GM10248 (cell line): ENCODE measurements at places on chromosomes 4 and X.

GRCh38 chr4:111198446-111198845 lies 575.6 kb upstream of the PITX2 start:
- no peak for DNase-seq

DNA sequence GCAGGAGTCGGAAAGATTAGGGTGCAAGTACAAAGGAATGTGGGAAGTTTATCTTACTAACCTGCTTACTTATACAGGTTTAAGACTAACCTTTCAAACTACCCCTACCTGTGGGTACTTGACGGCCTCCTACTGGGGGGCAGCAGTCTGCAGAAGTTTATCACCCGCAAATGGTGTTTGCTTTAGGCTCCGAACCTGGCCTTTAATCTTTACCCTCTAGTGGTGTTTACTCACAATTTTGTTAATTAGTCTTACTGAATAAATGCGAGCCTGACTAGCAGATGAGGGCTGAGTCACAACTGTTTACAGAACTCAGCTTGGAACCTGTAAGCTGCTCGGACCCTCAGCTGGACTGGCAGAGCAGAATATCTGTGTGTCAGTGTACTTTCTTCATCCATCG lies 204.2 kb upstream of the GPRIN3 start:
- DNase-seq: no peak

- no peak for DNase-seq
Measured at GRCh38 chr4:159148441-159148840, 45.6 kb downstream of the RAPGEF2 start.

GRCh38 chrX:55907968-55908607 lies 190.5 kb downstream of the RRAGB start:
- peak; percentile 55 for DNase-seq

- DNase-seq: no peak
Measured at GRCh38 chr4:61994036-61994435, 793.9 kb downstream of the ADGRL3 start.

DNA sequence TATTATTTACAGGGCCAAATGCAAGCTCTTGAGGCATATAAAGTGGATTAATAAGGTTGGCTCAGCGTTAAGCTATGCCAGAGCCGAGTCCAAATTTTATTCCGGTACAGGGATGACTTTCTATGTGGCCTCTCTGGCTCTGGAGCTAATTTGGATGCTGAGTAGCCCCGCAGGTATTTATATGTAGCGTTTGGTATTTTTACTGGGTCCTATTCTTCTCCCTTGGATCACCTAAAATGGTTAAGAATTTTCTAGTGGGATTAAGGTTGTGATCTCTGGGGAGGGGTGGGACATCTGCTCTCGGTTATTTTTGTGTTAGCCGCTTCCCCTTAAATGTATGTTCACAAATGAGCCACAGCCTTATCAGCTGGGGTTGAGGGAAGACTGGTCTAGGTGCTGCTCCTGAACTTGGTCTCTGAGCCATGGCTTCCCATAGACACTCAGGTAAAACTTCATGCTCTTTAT lies 49.4 kb downstream of the FHL1 start:
- no peak for DNase-seq

DNA sequence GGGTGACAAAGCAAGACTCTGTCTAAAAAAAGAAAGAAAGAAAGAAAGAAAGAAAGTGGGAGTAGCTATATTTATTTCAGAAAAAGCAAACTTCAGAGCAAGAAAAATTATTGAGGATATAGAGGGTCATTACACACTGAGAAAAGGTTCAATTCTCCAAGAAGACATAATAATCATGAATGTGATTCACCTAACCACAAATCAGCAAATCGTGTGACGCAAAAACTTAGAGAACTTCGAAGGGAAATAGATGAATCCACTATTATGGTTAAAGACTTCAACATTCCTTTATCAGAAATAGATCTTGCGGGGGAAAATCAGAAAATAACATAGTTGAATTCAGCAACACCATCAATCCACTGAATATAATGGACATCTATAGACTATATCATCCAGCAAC lies 219.3 kb upstream of the LDB2 start:
- no peak for DNase-seq

GRCh38 chrX:13547671-13548070 lies 21.7 kb upstream of the EGFL6 start:
- no peak for DNase-seq

GRCh38 chr4:37685161-37685822 lies 884 bp downstream of the RELL1 start:
- no peak for DNase-seq

- no peak for DNase-seq
Measured at GRCh38 chr4:82528868-82529267, 32.9 kb downstream of the TMEM150C start.

- no peak for DNase-seq
Measured at GRCh38 chr4:15451866-15452765, 17.6 kb upstream of the CC2D2A start.

GRCh38 chr4:22707390-22707789 lies 14.7 kb downstream of the GBA3 start:
- DNase-seq: no peak

GRCh38 chrX:39941332-39941920 lies 156.3 kb downstream of the BCOR start:
- DNase-seq: no peak

GRCh38 chrX:38260231-38260630 lies 39.6 kb upstream of the SRPX start:
- DNase-seq: peak; percentile 39

DNA sequence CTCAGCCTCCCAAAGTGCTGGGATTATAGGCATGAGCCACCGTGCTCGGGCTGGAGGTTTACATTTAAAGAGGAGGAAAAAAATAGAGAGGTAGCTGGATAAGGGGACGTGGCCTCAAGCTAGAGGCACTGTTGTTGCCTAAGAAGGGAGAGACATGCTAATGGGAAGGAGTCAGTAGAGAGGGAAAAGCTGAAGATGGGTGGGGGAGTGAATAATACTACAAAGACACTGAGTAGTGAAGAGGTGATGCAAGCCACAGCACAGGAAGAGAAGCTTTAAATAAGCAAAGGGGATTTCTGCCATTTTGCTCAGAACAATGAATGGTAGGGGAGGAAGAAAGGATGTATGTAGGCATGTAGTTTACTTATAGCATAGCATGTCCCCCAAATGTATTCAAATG lies 11.5 kb upstream of the AP1S2 start:
- DNase-seq: no peak

GRCh38 chr4:66416425-66416824 lies 746.1 kb upstream of the EPHA5 start:
- no peak for DNase-seq

DNA sequence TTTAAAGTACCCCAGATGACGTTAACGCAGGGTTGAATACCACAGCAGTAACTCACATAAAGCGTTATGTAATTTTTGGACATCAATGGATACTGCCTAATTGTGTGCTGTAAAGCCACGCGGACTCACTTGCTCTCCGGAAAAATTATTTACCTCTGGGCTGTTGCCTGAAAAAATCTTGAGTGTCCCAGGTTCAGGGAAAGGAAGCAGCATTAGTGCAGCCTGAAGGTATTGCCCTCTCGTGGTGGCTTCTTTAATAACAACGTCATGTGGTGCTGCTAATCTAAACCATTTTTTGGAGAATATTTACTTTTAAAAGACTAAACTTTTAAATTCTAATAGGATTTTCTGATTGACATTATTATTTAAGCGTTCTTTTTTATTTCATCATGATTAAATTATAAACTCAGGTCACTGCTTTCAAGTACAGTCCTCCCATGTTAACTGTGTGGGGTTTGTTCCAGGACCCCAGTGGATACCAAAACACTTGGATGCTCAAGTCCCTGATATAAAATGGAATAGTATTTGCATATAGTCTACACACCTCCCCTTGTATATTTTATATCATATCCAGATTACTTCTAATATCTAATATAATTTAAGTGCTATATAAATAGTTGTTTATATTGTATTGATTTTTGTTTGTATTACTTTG lies 384.8 kb downstream of the FAM133A start:
- peak; percentile 4 for DNase-seq

DNA sequence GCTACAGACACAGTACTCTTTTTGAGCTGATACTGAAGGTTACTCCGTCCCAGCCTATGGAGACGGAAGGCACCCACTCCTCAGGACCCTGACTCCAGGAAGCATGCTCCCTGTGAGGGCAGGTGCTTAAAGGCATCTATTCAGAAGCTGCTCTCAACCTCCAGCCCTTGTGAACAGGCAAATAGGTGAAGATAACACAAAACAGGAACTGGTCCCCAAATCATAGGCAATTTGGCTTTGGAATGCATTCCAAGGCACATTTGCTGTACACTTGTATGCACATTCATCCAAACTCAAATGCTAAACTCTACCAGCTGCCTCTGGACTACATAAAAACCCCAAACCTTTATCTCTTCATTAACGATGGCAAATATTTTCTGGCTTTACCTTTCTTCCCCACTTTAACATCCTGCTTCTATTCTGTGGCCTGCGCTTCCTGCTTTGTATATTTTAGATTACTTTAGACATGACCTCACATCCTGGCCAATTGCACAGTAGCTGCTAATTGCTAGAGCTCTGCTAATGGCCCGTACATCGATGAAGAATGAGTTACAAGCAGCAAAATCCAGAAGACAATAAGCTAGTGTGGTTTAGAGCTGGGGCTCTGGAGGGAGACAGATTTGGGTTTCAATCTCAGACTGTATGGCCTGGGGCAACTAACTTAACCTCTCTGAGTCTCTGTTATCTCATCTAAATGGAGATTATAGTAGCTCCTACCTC lies 3.2 kb downstream of the SEL1L3 start:
- peak; percentile 52 for DNase-seq

GRCh38 chr4:48704091-48704802 lies 75.8 kb downstream of the FRYL start:
- no peak for DNase-seq

- DNase-seq: no peak
Measured at GRCh38 chrX:37676811-37677210, 8.8 kb upstream of the XK start.

- DNase-seq: no peak
Measured at GRCh38 chrX:38277136-38277535, 50.2 kb downstream of the RPGR start.

GRCh38 chrX:42366181-42366580 lies 411.8 kb downstream of the PPP1R2C start:
- no peak for DNase-seq

- DNase-seq: no peak
Measured at GRCh38 chr4:73676136-73676535, 55.9 kb upstream of the RASSF6 start.

DNA sequence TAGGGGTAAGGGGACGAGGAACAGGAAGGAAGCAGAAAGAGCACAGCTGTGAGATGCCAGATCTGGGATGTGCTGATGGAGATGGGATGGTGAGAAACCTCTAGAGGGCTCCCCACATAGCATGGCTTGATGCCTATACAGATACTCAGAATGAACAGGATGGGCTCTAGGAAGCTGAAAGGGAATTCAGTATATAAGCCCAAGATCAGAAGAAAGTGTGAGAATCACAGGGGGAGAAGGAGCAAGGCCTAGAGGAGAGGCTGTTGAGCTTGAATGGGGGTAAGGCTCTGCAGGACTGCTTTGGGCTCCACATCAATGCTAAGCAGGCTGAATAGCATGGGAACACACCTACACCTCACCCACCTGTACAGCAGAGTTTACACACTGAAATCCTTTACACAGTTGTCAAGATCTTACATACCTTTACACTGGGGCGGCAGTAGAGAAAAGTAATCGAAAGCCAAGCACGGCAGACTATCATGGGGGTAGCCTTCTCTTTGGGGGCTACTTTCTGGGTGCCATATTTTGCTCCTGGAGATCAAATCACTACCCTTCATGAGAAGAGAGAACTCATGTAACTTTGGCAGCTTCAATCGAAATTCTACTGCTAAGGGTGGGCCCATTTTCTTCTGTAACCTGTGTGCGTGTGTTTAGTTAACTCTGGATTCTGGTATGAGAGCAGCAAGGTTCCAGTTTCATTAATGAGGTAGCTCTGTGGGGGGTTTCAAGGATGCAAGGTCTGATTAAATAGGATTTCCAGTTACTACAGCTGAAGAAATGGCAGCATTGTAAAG lies 30.6 kb downstream of the HOPX start:
- DNase-seq: no peak

DNA sequence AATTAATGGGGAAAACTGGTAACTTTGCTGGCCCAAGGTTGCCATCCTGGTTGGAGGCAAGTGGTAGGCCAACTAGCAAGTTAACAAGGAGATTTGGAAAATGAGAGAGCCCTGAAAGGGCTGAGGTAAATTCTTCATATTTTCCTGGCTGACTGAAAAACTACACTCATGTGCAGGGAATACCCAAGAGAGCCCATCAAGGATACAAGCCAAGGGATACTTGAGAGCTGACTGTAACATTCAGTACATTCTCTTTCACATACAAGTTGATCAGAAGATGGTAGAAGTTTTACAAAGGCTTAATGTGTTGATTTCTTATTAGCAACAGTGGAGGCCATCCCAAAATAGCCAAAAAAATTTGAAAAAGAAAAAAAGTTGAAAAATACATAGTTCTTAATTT lies 33.3 kb downstream of the IL2 start:
- no peak for DNase-seq

- no peak for DNase-seq
Measured at GRCh38 chr4:65791812-65792308, 121.6 kb upstream of the EPHA5 start.

DNA sequence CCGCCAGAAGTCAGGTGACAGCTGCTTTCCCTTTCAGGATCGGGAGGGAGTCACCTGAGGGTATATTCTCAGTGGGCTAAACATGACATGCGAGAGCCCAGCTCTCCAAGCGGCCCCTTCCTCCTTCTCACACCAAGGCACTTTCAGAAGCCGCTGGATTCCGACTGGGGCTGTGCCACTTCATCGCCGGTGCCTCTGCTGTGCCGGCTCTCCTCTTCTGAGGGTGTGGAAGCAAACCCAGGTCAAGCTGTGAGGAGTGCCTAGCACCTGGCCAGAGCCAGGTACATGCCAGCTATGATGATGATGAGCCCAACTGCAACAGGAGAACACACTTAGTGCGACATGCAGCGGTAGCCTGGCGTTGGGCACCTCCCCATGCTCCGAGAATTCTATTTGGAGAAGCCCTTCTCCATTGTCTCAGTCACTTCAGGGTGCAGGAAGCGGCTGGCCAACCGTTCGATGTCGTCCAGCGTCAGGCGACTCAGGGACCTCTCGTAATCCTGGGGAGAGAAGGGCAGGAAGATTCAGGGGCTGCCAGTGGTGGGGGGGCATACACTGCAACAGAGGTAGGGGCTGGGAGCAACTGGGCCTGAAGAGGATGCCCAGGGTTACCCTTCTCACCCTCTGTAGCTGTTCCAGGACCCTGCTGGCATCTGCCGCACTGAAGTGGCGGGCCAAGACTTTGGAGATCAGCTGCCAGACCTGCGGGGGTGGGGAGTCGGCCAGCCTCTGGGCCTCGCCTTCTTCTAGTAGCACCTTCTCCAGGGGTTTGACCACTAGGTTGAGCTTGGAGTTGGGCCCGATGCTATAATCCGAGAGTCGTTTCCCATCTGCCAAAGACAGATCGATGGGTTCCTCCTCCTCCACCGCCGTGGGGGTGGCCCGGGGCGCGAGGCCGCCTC lies 1.0 kb downstream of the UBL4A start:
- no peak for DNase-seq

- no peak for DNase-seq
Measured at GRCh38 chr4:118158763-118159375, 124.6 kb downstream of the NDST3 start.

GRCh38 chrX:125089761-125090445 lies 229.8 kb upstream of the TEX13C start:
- no peak for DNase-seq
